Activated CD4-positive, alpha-beta T cell treated with anti-CD3 and anti-CD28 coated beads, Interleukin-2, Interleukin-4, amounts not matched to agents 100 ng/mL and 50 ng/mL, durations not matched to agents 16 hours and 8 hours (primary cell): ENCODE measurements at places on chromosomes 3 and 15.
A peak's percentile ranks its signal among the peaks of the same experiment; 100 is the strongest.

DNA sequence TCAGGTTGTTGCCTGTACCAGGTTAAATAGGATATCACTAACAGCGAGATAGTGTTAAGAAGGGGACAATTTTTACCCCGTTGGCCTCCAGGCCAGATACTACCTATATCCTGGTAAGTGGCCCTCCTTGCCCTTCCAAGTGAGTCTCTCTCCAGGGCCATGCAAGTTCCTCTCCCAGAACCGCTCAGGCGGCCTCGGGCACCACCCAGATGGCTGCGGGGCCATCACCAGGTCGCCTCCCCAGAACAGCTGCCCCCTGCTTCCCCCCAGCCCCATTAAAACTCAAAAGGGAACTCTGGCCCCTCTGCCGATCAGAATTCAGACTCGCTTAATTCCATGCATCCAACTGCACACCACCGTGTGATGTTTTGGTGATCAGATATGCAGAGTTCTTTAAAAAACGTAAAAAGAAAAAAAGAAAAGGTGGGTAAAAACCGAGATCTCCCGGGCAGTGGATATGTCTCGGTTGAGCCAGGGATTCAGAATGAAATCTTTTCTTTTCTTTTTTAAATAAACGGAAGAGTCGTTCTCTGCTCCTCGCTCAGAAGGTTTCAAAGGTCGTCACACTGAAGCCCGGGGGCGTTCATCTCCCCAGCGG lies 1.9 kb upstream of the TRIM71 start:
- no peak for DNase-seq

GRCh38 chr15:99432271-99433025 lies 133.3 kb upstream of the MEF2A start:
- DNase-seq, result no peak

- no peak for DNase-seq
These were observed 150.5 kb upstream of the IQSEC1 start for GRCh38 chr3:13223574-13224237.

DNA sequence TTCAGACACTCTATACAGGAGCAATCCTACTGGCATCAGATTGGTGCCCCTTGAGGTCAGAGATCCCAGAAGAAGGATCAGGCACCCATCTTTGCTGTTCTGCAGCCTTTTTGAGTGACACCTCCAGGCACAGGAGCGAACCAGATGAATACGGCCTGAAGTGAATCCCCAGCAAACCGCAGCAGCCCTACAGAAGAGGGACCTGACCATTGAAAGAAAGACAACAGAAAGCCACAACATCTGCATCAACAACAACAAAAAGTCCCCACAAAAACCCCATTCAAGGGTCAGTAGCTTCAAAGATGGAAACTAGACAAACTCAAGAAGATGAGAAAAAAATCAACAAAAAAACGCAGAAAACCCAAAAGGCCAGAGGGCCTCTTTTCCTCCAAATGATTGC lies 130.4 kb downstream of the PPM1L start:
- DNase-seq, result no peak

DNA sequence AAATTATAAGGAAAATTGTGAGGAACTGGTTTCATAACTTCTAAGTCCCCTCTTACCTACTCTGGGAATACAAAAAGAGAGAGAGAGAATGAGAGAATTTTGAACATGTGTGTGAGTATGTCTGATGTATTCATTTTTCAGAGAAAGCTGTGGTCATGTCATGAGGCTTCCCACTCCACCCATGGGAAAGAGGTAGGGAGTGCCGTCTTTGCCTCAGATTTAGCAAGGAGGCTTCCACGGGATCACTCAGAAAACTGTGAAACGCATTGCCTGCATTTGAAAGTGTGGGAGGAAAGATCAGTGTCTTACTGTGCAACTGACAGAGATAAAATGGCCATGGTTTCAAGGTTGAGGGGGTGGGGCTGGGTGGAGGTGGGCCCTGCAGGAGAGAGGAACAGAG lies 331.5 kb upstream of the CTNNB1 start:
- no peak for DNase-seq

- no peak for DNase-seq
These were observed 2.9 kb upstream of the MKRN2 start for GRCh38 chr3:12553921-12554391.

DNA sequence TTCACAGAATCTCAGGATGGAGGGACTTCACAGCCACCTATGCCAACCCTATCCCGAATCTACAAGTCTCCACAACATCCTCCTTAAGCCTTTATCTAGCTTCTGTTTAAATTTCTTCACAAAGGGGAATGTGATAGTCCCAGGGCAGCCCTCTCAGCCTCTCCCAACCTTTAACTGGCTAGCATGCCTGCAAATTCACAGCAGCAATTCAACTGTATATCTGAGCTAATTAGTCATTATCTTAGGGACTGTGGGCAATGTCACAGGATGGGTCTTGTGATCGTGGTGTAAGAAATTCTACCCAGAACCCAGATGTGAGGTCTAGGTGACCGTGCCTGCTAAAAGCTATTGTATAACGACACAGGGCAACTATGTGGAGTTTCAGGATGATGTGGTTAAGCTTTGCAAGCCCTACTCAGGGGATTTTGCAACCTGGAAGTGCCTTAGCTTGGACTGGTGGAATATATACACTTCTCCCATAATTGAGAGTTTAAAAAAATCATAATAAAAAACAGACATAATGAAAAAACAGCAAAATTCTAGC lies 65.5 kb upstream of the FBN1 start:
- DNase-seq, result no peak

DNA sequence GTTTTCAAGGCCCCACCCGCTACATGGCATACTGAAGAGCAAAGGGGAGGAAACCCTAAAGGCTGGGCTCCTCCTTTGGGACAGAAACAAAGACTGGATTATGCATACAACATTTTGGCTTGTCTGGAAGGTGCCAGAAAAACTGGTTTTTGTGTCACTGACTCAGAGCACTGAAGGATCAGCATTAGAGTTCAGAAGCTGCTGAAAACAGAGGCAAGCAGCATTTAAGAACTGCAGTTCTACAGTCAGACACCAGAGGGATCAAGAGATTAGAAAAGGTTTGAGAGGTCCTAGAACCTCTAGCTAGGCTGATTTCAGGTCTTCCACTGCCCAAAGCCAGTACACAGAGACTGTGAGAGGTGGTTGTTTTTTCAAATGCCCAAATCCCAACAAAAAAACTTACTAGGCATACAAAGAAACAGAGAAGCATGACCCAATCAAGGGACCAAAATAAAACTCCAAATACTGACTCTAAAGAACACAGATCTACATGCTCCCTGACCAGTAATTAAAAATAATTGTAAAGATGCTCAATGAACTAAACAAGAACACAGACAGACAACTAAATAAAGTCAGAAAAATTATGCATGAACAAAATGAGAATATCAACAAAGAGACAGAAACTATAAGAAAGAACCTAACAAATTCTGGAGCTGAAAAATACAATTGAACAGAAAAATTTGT lies 91.2 kb downstream of the SENP2 start:
- peak; percentile 45 for DNase-seq

GRCh38 chr3:69433969-69434325 lies 48.1 kb upstream of the FRMD4B start:
- DNase-seq, result peak; percentile 55

- no peak for DNase-seq
These were observed 62.2 kb downstream of the PLCH1 start for GRCh38 chr3:155682426-155683343.

DNA sequence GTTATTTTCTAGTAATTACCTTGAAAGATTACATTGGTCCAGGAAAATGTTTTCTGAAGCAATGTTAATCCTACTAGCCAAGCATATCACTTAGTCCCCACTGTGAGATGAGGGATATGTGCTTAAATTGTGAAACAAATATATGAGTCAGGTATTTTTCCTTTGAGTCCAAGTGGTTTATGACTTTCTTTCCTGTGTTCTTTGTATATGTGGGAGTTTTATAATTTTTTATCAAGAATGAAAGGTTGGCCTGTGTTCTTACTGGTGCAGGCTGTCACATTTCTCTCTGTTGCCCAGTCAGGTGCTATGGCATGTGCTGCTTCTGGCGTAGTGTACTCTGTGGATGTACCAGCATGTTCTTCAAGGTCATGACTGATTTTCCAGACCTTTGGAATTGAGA lies 147.4 kb downstream of the CMSS1 start:
- DNase-seq, result no peak

DNA sequence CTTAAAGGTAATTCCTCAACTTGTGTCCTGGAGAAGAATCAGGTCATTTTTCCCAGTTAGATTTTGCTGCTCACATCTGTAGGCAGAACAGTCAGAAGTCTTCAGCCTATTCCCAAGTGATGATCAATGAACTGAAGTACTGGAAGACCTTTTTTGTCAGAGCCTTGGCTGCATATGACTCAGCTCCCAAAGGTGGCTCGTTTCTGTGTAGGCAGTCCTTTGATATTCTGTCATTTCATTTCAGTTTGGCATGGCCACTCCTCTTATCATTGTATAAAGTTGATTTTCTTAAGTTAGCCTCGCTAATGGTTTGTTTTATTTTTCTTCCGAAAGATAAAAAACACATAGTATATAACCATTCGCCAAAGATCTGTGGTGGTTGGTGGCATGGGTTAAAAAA lies 90.7 kb downstream of the KLHL25 start:
- DNase-seq, result peak; percentile 78

DNA sequence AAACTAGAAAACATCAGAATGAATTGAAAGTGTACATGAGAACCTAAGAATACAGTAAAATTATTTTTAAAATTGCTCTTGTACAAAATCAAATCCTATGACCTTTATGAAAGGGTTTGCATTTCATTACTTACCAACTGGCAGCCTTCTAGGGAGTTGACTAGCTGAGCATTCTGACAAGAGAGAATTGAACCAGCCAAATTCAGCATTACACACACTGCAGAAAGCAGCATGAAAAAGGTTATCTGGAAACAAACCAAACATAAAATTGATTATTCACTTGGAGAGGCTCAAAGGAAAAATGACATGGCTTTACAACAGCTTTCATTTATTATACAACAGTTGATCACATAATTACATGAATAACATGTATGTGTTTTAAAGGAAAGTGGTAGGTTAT lies 17.4 kb downstream of the NSMCE3 start:
- DNase-seq, result no peak

DNA sequence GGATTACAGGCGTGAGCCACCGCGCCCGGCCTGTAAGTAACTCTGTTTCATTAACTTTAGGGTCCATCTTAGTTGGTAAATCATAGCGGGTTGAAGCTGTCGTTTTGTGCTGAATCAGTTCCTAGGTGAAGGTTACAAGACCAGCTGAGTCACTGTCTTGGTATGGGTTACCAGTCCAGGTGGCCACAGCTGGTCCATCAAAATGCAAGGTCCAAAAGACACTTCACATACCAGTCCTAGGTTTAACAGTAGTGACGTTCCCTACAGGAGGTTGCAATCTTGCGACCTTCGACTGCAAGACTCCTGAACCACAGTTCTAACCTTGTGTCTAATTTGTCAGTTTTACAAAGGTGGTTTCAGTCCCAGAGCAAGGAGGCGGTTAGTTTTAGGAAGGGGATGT lies 160.1 kb upstream of the ATP10A start:
- DNase-seq, result no peak

- no peak for DNase-seq
These were observed 183.4 kb upstream of the GADL1 start for GRCh38 chr3:31077826-31078225.

GRCh38 chr3:124969963-124970722 lies 35.6 kb upstream of the MUC13 start:
- DNase-seq, result no peak

DNA sequence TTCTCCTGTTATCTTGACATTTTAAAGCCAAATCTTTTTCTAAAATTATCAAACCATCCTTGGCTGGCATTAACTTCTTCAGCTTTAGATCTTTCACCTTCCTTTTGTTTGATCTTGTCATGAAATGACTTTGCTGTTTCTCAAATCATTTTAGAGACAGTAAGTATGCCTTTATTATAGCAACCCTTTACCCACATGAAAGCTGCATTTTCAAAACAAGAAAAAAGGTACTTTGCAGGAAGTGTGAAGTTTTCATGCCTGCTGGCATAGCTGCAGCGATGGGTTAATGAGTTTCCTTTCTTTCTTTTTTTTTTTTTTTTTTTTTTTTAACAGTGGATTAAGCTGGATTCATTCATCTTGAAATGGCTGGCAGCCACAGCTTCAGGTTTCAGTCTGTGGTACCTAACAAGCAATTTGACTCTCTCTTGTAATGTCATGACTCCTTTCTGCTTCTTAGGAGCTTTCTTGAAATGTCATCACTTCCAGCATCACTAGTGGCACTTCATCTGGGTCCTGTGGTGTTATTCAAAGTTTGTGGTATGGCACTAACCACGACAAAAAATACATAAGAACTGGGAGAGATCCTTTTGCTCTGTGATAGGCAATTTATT lies 18.8 kb downstream of the SLC25A26 start:
- peak; percentile 44 for DNase-seq

DNA sequence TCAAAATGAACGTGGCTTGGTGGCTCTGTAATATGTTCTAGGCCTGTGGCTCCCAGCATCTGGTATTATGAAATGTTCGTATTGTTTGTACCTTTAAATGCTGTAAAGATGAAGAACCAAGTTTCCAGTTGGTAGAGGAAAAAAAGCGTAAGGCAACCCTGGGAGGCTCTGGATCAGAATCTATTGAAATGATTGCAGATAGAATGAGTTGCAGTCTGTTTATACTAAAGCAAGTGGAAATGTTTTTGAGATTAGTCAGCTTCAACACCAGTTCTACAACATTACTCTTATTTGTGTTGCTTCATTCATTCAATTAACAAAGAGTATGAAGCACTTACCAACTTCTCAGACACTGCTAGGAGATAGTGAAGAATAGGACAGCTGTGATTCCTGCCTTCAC lies 5.3 kb downstream of the ARL6IP5 start:
- DNase-seq, result no peak

DNA sequence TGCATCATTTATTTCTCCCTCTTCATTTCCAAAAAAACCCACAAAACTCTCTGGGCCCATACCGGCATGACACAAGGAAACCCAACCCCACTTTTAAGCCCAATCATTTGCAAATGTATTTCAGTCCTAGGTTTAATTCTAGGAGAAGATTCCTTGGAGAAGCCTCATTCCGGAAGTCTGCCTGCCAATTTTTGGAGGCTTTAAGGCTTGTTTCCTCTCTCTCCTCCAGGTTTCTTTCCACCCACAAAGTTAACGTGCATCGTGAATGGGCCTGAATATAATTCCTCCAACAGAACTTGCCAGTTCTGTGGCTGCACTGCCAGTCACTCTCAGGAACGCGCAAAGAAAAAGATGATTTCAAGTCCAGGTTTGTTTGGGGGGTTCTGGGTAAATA lies 69.9 kb upstream of the FOXP1 start:
- no peak for DNase-seq

GRCh38 chr3:125634336-125634950 lies 39.1 kb upstream of the OSBPL11 start:
- DNase-seq, result no peak

DNA sequence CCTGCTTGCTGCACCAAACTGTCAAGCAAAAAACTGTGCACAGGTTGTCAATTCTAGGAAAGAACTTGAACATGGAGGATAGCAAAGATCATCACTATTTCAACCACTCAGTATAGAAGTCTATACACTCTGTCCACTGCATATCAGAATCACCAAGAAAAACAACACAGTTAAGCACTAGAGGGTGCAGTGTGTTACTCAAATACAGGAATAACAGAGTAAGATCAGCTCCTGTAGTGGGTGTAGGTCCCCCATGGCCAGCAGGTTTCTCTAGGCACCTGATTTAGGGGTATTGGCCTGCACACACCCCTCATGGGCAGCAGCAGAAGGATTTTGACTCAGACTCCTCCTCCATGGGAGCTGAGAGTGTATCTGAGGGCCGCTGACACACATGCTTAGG lies 464.1 kb downstream of the EPHA6 start:
- DNase-seq, result no peak

GRCh38 chr15:76065245-76065644 lies 5.5 kb downstream of the TMEM266 start:
- peak; percentile 33 for DNase-seq
